Osteocyte (in vitro differentiated cells): ENCODE measurements at places on chromosomes 7 and 10. TPM values are rescaled to one million over a fixed set of nuclear protein-coding genes. Genes with fewer than 3 reads are reported as not detected.
A peak's percentile ranks its signal among the peaks of the same experiment; 100 is the strongest.

GRCh38 chr10:53072144-53072543 is 299.6 kb upstream of the MBL2 start:
- DNase-seq = no peak

Gene PON3
- not detected in 2 replicates for total RNA-seq

DNA sequence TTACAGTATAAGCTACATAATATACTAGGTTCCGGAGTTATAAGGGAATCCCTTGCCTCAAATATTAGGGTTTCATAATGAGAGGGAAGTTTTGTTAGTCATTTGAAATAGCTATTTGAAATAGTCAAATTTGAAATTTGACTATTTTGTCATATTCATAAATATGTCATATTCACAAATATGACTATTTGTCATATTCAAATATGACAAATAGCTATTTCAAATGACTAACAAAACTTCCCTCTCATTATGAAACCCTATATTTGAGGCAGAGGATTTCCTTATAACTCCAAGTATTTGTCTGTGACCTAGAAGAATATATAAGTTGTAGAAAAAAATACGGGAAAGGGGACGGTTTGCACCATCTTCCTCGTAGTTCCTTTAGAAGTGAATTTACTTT is 76.6 kb downstream of the HDAC9 start:
- DNase-seq = no peak

GRCh38 chr10:124132876-124133275 is 39.5 kb upstream of the CHST15 start:
- no peak for DNase-seq

Gene OPALIN
- total RNA-seq = not detected in 2 replicates

- DNase-seq = no peak
Measured at GRCh38 chr10:60705376-60705775, 72.9 kb upstream of the CDK1 start.

GRCh38 chr7:140653319-140654108 is 12.9 kb upstream of the DENND2A start:
- DNase-seq = peak; percentile 86

- DNase-seq = no peak
Measured at GRCh38 chr10:35074266-35074665, 15.9 kb downstream of the CUL2 start.

DNA sequence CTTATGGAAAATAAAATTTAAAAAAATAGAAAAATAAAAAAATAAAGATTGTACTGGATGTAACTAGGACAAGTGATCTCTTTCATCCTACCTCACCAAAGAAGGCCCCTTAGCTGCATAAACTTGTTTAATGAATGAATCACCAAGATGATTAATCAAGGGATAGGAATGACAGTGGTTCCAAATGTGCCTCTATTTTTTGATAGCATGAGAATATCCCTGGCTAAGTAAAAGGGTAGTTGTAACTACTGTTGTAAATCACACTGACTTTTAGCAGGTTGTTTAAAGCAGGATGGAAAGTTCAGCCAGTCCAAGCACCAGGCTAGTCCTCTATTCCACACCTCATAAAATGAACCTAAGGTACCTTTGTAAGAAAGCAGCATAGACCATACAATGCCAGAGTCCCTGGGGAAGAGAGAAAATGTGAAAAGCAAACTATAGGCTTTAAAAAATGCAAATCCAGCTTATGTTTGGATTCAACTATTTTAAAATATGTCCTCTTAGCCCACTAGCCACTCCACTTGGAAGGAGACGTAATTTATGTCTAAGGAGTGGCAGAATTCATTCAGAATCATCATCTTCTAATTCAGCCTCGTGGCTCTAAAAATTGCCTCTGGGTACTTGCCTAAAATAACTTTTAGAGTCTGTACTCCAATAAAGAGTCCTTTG is 126.8 kb downstream of the SKIDA1 start:
- no peak for DNase-seq

DNA sequence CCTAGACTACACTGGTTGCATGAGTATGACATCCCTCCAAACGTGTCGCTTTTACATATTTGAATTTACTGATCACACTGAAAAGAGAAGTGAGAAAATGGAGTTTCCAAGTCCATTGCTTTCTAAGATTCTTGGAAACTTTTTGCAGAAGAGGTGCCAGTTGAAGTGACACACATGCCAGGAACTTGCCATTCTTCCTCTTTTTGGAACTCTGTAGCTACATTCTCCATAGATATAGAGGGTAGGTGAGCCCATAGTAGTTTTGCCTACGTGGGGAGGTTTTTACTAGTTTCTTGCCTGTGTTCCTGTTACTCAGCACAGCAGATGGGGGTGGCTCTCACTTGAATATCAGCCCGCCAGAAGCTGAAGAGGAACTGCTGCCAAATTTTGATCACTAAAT is 286.6 kb upstream of the NRP1 start:
- no peak for DNase-seq

DNA sequence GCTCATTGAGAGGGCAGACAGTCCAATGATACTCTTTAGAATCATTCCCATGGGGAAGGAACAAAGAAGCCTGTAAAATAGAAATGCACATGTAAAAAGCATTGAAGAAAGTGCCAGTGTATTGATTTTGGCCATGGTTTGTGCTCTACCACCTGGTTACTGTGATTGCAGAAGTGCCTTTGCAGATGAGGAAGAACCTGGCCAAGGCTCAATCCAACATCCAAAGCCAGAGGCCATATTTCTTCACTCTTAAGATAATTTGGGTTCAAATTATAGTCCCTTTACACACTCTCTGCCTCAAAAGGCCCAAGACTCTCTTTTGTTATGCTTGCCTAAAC is 122.1 kb downstream of the EGFR start:
- no peak for DNase-seq

DNA sequence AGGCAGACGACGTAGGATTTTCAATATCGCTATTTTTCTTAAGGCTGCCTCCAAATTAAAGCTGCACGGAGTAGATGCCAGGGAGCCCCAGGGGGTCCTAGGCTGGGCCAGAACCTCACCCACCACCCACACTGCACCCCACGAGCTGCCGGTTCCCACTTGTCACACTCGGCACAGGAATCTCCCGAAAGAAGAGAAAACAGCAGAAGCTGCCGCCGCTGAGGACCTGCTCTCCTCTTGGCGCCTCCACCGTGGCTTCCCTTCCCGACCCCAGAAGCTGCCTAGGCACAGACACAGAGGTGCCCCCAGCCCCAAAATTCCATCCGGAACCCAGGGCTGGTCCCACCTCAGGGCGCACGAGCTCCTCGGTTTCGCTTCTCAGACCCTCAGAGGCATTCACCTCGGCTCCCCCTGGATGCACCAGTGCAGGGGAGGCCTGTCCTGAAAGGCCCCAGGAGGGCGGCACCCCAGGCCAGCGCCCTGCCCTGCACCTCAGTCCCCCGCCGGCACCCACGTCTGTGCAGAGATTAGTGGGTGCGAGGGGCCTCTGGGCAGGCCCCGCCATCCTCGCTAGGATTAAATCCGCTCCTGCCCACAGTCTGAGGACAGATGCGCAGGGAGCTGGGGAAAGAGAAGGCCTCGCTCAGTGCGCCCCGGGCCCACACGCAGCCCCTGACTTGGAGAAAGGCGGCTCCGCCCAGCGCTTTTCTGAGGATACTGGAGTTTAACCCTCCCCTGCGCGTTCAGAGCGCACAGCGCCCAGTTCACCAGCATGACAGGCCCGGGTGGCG is 99.2 kb downstream of the PTPRN2 start:
- no peak for DNase-seq

Gene CYP2E1
- 2.2 and 3.1 TPM in 2 replicates for total RNA-seq

GRCh38 chr10:8696746-8697145 is 642.3 kb downstream of the GATA3 start:
- DNase-seq = no peak

- no peak for DNase-seq
Measured at GRCh38 chr10:16929069-16929468, 111.8 kb upstream of the RSU1 start.

DNA sequence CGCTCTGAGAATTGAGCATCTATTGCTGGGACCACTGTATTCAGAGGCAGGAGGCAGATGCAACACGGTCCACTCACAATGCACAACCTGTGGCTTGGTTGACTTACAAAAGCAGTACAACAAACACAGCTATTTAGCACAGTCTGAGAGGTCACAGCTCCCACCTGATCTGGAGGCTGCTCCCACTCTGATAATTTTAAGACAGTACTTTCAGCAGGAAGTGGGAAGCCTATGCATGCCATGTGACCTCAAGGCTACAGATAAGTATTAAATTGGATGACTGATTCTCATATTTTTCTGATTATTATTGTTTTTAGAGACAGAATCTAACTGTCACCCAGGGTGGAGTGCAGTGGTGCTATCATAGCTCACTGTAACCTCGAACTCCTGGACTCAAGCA is 659.3 kb downstream of the PARD3 start:
- no peak for DNase-seq

DNA sequence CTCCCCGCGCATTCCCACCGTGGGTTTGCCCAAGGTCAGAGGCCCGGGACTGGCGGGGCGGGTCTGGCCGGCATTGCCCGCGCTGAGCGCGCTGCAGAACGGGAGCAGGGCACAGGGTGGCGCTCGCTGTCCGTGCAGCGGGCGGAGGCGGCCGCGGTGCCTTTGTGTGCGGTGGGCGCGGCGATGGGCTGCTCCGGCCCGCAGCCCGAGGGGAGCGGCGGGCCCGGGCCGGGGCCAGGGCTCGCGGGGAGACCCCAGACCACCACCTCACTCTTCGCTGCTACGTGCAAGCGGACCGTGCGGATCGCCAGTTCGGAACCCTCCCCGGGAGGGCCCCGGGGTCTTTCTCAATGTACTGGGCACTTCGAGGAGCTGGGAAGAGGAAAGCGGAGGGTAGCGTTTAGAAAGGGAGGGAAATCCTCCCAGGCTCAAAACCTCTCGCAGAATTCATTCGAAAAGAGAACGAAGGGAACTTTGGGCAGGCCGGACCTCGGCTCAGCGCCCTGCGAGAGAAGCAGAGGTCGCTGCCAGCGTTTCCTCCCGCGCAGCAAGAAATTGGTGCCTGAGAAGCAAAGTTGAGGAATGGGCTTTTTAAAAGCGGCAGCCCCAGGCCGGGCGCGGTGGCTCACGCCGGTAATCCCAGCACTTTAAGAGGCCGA is 8.5 kb downstream of the SP8 start:
- DNase-seq = no peak

- no peak for DNase-seq
Measured at GRCh38 chr10:128051548-128051947, 74.7 kb downstream of the MKI67 start.

Gene POLR1F
- total RNA-seq = 14.2 and 15.4 TPM in 2 replicates
